T-helper 9 cell (primary cell): ENCODE measurements at places on chromosomes 2 and 18.

GRCh38 chr2:239805043-239805329 is 220.2 kb downstream of the NDUFA10 start:
- no peak for DNase-seq

- no peak for DNase-seq
Observed at GRCh38 chr2:217063238-217063755, 203.4 kb upstream of the TNP1 start.

DNA sequence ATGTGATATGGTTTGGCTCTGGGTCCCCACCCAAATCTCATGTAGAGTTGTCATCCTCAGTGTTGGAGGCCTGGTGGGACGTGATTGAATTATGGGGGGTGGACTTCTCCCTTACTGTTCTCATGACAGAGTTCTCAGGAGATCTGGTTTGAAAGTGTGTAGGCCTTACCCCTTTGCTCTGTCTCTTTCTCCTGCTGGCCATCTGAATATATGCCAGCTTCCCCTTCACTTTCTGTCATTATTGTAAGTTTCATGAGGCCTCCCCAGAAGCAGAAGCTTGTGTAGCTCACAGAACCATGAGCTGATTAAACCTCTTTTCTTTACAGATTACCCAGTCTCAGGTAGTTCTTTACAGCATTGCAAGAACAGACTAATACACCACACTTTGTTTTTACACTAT is 222.3 kb downstream of the DOK6 start:
- no peak for DNase-seq

GRCh38 chr18:6741786-6742185 is 12.3 kb downstream of the ARHGAP28 start:
- no peak for DNase-seq

DNA sequence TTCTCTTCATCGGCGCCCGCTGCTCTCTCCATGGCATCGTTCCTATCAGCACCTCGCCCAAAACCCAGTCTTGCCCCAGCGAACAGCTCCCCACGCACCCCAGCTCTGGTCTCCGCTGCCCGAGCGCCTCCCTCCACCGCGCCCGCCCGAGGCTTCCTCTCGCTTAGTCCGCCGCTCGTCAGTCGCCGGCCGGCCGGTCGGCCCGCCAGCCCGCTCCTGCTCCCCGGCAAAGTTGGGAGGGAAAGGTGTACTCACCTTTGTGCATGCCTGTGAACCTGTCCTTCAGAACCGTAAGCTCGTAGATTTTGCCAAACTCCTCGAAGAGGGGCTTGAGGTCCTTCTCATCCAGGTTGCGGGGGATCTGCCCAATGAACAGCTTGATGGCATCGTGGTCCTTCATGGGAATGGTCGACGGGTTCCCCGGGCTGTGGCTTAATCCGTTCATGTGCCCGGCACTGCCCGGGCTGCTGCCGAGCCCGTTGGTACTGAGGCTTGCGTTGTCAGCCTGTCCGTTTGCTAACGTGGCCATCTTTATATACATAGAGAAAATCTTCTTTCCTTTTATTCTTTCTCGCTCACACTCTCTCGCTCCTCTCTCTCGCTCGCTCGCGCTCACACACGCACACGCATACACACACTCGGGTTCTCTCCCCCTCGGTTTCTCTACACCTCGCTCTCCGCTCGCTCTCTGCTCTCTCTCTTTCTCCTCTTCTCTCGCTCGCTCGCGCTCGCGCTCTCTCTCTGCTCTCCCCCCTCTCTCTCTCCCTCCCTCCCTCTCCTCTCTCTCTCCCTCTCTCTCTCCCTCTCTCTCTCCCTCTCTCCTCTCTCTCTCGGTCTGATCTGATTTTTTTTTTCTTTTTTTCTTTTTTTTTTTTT is at the start of gene CELF4:
Gene CELF4, minus strand, starts transcription at position 698 of the 876 bp plus-strand sequence.
- no peak for DNase-seq

GRCh38 chr2:54599914-54600313 is 123.5 kb upstream of the EML6 start:
- DNase-seq: no peak

DNA sequence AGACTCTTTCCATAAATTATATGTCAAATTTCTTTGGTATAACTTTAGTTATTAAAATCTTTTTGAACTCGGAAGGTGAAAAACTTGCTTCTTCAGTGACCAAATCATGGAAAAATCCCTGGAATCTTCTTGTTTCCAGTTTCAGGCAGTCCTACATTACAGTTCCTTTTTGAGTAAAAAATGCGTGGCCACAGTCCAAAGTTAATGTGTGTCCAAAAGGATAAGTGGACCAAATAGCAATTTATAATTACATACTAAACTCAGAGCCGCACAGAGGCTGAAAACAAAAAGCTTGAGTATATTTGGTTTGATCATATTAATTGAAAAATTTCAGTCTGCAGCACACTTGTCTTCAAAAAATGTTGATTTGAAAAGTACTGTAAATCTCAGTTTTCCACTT is 28.4 kb upstream of the DYNC2LI1 start:
- DNase-seq: no peak

DNA sequence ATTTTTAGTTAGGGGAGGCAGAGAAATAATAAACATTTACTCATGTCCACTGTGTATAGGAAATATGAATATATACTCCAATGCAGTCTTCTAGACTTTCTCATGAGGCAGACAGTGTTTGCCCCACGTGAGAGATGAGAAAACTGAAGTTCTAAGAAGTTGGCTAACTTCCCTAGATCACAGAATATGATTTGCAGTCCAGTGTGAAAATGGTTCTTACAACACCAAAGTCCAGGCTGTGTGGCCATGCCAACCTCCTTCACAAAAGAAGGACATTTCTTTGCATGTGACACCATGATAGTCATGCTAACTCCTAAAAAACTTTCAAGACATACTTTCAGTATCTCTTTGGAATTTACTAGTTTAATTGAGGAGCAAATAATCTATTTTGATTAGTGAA is 143.7 kb downstream of the IRS1 start:
- DNase-seq: no peak

- no peak for DNase-seq
Observed at GRCh38 chr18:8657050-8657820, 48.0 kb downstream of the RAB12 start.
